Activated naive CD4-positive, alpha-beta T cell treated with Interleukin-2 at 50 U/mL for 16 hours (primary cell): ENCODE measurements at places on chromosomes 7 and 10.

DNA sequence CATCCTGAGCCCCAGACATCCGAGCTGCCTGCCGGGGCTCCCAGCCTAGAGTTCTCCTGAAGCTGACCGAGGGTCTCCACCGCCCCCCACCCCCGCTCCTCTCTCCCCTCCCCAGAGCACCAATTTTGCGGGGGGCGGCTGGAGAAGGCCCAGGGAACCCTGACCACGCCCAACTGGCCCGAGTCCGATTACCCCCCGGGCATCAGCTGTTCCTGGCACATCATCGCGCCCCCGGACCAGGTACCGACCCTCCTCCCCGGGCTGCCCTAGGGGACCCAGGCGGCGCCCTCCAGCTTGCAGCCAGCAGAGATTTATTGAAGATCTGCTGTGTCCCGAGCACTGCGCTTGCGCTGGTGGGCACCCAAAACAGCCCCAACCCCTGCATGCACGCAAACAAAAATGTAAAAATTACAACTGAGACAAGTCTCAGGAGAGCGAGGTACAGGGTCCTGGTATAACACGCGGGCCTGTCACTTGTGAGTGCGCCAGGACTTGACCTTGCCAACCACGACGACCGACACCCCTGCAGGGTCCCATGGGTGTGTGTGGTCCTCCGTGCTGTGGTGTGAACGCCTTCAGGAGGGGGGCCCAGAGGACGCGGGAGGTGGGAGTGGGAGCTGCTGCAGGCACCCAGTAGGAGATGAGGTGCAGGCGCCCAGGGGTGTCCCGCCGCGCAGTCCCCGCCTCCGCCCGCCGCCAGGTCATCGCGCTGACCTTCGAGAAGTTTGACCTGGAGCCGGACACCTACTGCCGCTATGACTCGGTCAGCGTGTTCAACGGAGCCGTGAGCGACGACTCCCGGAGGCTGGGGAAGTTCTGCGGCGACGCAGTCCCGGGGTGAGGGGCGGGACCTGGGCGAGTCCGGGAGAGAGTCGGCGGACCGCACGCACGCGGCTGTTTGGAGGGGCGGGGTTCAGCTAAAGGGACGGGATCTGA lies 3.1 kb downstream of the PCOLCE start:
- DNase-seq = peak; percentile 44

DNA sequence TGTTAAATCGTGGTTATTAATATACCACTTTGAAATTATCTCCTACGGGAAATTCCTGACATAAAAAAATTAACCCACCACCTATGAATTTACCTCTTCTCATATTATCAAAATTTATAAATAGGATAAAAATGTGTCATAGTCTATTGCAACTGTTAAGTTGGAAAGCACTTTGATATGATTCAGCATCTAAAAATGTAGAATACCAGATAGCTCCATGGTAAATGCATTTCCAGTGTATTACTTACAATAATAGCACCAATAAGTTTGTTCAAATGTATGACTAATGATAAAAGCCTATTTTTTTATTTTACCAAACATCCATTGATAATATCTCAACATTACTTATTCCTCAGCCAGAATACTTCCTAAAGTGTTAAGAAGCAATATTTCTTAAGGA lies 13.6 kb upstream of the KCND2 start:
- DNase-seq = no peak

- no peak for DNase-seq
Observed at GRCh38 chr10:49387071-49387470, 8.8 kb downstream of the DRGX start.

DNA sequence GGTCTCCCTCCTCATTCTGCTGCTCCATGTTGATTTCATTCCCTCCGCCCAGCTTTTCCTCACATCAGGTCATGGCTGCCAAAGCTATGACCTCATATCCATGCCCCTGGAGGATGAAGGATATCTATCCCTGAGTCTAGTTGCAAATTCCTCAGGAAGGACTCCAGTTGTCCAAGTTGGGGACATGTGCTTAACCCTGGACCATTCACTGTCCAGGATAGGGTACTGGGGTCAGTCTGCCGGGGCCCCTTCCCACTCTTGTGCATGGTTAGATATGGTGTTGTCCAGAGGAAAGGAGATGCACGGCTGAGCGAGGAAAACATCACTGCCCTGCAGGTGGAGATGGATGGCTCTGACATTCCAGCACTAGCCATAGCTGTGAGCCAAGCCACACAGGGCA lies 51.9 kb upstream of the COMTD1 start:
- DNase-seq = no peak

DNA sequence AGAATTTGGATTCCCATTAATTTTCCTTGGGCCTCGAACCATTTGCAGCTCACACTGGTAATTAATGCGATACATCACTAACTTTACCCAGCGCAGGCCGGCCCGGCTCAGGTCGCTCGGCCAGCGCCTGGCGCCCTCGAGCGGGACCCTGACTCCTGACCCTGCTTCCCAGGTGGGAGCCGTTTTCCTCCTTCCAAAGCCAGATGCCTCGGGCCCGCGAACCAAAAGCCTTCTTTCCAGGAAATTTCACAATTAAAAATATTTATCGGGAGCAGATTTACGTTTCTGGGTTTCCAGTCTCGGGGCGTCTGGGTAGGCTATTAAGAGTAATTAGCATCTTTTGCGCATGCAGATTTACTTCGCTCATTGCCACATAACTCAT lies 12.2 kb downstream of the LBX1 start:
- no peak for DNase-seq

DNA sequence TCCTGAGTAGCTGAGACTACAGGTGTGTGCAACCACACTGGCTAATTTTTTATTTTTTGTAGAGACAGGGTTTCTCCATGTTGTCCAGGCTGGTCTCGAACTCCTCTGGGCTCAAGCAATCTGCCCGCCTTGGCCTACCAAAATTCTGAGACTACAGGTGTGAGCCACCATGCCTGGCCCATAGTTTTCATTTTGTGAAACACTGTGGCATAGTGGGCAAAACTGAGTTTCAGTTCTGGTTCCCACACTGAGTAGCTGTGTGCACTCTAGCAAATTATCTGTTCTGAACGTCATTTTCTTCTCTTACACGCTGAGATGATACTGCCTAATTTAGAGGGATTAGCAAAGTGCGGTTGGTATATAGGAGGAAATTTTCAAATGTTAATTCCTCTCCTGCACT lies 13.5 kb downstream of the ATP5MK start:
- DNase-seq = no peak

- no peak for DNase-seq
Observed at GRCh38 chr10:28284126-28284525, 18.7 kb downstream of the MPP7 start.

DNA sequence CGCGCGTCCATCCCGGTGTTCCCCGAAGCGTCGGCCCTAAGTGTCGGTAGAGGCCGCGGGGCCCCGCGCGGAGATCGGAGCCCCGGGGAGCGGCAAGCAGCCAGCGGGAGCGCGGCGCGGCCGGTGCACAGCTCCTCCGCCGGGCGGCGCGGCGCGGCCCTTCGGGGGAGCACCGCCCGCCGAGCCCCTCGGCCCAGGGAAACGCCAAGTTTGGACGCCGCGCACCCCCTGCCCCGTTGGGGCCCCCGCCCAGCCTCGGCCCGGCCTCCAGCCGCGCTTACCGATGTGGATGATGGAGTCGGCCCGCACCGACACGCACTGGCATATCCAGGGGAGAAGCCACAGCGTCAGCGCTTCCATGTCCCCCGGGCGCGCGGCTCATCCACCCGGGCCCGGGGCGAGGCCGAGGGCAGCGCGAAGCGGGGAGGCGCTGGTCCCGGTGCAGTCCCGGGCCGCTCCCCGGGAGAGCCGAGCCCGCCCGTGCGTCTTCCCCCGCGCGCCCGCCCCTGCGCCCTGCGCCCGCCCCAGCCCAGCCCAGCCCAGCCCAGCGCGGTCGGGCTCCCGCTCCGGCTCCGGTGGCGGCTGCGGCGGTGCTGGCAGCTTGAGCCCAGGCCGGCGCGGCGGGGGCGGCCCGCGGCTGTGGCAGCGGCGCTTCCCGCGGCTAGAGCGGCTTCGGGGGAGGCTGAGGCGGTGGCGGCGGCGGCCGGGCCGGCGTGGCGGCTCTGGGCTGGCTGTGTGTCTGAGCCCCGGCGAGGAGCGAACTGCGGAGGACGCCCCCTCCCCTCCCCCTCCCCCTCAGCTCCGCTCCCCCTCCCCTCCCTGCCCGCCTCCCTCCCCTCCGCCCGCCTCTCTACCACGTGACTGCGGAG lies at the start of gene GRID1:
GRID1 (minus strand) TSS at position 763 of the 869 bp plus-strand sequence.
- peak; percentile 15 for DNase-seq

- no peak for DNase-seq
Observed at GRCh38 chr7:82985144-82985802, 177.4 kb downstream of the PCLO start.

- no peak for DNase-seq
Observed at GRCh38 chr7:156192921-156193320, 380.7 kb upstream of the SHH start.
